ENCODE measurements at places on chromosomes 2 and 18.

GRCh38 chr2:121075006-121075551 lies 209.9 kb downstream of the TFCP2L1 start:
- peak; percentile 94 for DNase-seq

- DNase-seq, result no peak
Measured at GRCh38 chr2:172968061-172968469, 107.6 kb upstream of the MAP3K20 start.

DNA sequence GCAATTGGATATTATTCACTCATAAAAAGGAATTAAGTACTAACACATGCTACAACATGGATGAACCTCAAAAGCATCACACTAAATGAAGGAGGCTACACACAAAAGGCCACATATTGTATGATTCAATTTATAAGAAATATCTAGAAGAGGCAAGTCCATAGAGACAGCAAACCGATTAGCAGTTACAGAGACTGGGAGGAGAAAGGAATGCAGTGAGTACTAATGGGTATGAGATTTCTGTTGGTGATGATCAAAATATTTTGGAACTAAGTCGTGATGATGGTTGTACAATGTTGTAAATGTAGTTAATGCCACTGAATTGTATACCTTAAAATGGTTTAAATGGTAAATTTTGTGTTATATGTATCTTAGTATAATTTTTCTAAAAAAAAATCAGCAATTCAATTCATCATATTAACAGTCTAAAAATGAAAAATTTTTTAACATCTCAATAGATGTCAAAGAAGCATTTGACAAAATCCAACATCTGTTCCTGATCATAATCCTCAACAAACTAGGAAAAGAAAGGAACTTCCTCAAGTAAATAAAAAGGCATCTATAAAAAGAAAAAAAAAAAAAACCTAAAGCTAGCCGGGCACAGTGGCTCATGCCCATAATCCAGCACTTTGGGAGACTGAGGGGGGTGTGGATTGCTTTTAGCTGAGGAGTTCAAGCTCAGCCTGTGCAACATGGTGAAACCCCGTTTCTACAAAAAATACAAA lies 98.1 kb downstream of the TGIF1 start:
- no peak for DNase-seq

DNA sequence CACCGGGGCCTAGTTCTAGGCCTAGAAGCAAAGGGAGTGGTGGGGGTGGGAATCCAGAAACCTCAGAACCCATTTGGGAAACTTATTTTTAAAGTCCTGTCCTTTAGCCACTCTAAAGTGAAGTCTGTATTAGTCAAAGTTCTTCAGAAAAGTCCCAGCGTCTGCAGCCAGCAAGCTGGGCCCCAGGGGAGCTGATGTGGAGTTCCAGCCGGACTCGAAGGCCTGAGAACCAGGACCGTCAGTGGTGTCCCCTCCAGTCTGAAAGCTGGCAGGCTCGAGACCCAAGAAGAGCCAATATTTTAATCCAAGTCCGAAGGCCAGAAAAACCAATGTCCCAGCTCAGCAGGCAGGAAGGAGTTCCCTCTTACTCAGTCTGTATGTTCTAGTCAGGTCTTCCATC lies 32.4 kb downstream of the ID2 start:
- DNase-seq, result no peak

DNA sequence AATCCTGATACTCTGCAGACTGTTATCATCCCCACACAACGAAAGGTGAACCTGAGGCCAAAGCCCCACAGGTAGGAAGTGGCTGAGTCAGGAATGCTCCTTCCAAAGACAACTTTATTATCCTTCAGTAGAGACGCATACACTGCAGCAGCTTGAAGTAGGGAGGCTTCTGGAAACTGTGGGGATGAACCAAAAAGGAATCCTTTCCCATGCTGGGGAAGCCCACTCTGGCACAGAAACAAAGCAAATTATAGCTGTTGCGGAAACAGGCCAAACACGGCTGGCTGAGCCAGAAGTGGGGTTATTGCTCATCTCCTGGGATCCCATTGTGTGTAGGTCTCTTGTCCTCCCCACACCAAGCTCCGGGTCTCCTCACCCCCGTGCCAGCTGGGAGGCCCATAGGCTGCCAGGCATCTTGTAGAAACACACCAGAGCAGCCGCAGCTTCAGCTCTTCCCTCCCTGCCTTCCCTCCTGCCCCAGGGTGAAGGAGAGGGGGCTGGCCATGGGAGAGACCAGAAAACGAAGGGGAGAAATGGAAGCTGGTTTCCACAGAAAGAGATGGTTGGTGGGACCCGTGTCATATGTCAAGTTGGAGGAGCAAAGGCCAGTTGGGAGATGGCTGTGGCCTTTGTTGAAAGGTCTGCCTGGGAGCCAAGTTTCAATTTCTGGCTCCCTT lies 176.9 kb upstream of the NABP1 start:
- DNase-seq, result no peak

- no peak for DNase-seq
Measured at GRCh38 chr2:136136931-136137330, 19.0 kb upstream of the CXCR4 start.

DNA sequence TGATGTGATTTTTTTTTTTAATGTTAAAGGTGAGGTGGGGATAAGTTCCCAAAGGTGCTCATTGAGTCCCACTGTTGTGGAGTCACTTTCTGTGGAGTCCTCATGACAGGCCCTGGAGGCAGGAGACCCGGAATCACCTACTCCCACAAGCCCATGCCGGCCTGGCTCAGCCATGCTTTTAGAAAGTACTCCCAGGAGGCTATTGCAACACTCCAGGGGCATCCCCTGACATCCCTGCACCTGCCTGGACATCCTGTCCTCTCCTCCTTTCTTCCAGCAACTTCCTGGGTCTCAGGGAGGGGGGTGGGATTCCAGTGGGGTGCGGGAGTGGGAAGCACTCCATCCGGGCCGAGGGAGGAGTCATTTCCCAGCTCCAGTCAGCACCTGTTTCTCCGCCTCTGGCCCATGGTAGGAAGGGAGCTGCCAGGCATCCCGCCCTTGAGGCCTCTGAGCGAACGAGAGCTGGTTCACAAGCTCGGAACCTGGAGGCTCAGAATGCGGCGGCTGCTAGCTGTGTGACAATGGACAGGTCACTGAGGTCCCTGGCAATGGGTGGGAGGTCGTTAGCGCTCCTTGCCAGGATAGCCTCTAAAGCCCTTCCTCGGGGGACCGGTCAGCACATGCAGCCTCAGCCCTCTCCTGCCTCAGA lies 163.9 kb upstream of the ID2 start:
- no peak for DNase-seq

DNA sequence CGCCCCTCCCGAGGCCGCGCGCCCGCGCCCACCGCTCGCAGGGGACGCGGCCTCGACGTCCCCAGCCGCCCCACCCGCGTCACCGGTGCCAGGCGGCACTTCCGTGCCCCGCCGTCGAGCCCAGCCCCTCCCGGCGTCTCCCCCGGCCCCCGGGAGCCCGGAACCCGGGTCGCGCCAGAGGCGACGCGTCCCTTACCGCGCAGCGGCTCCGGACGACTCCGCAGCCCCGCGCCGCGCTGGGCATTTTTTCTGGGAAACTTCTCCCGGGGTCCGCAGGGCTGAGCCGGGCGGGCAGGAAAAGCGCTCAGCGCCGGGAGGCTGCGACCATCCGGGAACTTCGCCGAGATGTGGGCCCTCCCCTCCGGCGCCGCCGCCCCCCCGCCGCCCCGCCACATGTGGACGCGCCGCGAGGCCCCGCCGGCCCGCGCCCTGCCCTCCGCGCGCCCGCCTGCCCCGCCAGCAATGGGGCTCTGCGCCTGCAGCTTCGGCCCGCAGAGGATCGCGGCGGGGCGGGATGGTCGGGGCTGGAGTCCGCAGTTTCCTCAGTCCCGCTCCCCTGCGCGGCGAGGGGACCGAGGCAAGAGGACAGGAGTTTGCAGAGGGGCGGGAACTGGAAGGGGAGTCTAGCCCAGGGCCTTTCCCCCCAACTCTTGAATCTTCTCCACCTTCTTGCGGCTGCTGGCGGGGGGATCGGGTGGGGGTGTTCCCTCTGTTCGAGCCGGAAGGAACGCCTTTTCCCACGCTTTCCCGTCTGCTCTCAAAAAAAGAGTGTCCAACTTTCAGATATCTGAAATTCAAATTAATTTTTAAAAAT lies 81.5 kb downstream of the CHRNA1 start:
- peak; percentile 35 for DNase-seq

GRCh38 chr2:213846856-213847255 lies 562.6 kb downstream of the SPAG16 start:
- no peak for DNase-seq

- DNase-seq, result no peak
Measured at GRCh38 chr2:200662727-200663126, 76.9 kb downstream of the AOX1 start.

DNA sequence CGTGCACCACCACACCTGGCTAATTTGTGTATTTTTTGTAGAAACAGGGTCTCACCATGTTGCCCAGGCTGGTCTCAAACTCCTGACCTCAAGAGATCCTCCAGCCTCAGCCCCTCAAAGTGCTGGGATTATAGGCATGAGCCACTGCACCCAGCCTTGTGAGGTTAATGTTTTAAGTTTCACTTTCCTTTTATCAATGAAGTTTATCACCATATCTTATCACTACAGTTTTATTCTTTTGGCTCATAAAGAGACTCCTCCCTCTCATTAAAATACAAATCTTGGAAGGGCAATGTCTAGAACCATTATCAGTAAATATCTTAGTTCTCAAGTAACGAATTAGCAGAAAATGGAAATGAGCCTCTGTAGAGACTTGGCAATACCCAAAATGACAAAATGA lies 173.8 kb downstream of the BCL11A start:
- DNase-seq, result no peak

GRCh38 chr18:46678785-46679399 lies 21.9 kb upstream of the LOXHD1 start:
- DNase-seq, result no peak

- DNase-seq, result no peak
Measured at GRCh38 chr2:120381661-120382060, 35.7 kb downstream of the INHBB start.

GRCh38 chr2:10235909-10236550 lies 66.7 kb upstream of the HPCAL1 start:
- DNase-seq, result no peak

- DNase-seq, result no peak
Measured at GRCh38 chr2:190271783-190272456, 47.7 kb downstream of the HIBCH start.

DNA sequence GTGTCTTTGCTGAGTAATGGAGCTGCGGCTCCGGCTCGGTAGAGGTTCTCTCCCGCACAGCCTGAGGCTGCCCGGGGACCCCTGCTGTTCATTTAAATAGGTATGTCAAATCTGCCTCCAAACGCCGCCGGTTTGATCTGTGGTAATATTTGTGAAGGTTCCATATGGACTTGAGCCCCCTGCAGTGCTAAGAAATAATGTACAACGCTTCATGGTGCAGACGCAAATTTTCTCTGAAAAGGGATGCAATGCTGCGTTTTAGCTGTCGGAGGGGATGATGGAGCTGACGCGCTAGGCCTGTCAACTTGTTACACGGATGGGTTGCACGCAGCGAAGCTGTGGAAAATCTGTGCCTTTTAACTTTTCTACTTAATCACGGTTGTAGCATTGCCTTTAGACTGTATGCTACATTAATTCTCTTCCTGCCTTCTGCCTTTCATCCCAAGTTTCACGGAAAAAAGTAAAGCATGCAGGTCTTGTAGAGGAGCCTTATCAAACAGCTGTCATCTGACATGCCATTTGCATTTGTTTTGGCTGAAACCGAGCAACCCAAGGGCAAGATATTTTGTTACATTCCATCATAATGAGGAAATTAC lies 43.2 kb downstream of the MRPS9 start:
- no peak for DNase-seq

DNA sequence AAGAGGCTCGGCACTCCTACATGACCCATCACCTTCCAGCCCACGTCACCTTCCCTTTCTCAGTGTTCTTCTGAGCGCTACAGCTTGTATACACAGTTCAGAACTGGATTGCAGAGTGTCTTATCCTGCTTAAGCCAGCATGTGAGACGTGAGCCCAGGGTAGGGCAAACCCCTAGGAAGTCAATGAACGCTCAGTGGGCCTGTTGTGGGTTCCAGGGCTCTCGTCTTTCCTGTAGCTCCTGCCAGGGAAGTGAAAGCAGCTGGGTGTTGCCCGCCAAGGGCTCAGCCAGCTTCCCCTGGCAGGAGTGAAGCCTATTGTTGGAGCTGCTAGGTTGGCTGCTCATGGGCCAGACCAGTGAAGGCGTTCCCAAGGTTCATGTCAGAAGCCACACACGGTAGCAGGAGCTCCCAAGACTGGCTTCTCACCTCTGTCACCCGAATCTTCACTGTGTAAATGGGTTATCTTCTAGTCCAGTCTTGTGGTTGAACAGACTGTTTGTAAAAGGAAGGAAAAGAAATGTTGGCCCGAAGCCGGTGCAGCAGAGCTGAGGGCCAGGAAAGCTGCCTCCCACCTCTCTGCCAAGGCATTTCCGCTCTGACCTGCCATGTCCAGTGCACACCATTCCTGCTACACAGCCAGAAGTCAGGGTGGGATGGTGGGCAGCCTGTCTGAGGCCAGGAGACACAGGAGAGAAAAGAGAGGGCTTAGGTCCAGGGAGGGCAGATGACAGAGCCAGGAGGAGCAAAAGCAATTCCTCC lies 69.6 kb upstream of the RMDN2 start:
- DNase-seq, result no peak

- DNase-seq, result no peak
Measured at GRCh38 chr2:99112617-99113016, 28.9 kb upstream of the C2orf15 start.

GRCh38 chr18:11849841-11850634 lies 1.2 kb upstream of the CHMP1B start:
- peak; percentile 27 for DNase-seq

DNA sequence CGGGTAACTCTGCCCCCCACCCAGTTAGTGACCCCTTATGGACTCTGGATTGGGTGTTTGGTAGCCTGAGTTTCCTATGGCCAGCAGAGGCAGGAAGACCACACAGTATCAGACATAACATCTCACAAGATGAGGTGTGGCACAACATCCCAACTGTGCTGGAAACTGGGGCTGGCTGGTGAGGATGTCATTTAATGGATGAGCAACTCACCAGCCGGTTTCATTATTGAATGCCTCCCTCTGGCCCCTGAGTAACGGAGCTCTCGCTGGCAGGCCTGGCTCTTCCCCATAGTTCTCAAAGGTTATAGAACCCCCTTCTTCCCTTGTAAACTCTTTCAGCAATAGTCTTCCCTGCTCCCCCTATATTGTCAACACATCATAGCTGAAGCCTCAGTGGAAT lies 195.0 kb downstream of the BCL11A start:
- no peak for DNase-seq

- DNase-seq, result peak; percentile 69
Measured at GRCh38 chr18:11981192-11981542, at the start of gene IMPA2. Gene IMPA2 (plus strand): TSS chr18:11981507. CDS start chr18:11981670, 163 bp downstream.

DNA sequence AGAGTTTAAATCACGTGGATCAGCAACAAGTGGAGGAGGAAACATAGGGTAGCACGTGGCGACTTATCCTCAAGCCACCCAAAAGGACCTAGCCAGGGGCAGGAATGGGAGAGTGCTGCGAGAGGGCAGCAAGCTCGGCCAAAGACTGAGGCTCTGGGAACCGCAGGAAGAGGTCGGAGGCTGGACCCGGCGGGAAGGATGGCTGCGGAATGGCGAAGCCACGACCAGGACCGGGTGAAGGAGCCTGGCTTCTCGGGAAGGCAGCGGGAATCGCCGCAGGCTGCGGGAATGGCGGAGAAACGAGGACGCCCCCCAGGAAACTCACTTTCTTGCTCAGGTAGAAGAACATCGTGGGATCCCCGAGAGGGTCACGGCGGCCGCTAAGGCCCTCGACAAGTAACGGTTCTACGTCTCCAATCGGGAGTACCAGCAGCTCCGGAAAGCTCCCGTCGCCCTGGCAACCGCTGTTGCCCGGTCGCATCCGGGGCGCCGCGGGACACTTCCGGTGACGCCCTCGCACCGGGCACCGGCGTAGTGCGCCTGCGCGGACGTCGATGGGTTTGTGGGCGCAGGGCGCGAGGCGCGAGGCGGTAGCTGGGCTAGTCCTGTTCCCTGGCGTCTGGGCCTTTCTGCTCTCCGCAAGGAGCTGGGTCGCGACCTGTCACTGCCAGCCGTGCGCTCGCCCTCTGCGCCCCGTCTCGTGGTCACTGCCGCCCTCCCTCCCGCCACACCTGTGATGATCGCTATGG lies at the start of gene WDR35:
Gene WDR35 (minus strand): TSS at position 439 of the 749 bp plus-strand sequence. CDS start 90 bp downstream, at position 349.
- peak; percentile 83 for DNase-seq
